ENCODE measurements at places on chromosomes 6 and 20.
A peak's percentile ranks its signal among the peaks of the same experiment; 100 is the strongest.

- DNase-seq: no peak
Measured at GRCh38 chr20:37336369-37337207, 9.4 kb upstream of the SRC start.

DNA sequence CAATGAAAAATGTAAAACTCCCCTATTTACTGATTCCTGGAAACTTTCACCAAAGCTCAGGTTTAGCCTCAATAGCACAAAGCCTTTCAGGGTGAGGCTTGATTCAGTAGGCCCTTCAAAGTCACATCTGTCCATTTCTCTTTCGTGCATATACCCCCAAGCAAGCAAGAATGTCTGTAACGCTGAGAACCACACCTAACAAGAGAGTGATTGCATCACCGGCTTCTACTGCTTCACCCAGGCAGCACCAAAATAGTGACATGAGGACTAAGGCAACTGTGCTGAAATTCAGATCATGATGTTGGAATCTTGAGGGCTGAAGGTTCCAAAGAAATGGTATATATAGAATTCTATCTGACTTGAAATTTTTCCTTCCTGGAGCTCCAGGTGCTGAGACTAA is 26.1 kb downstream of the CGA start:
- no peak for DNase-seq

- peak; percentile 48 for DNase-seq
Measured at GRCh38 chr6:10510592-10511367, 10.4 kb upstream of the GCNT2 start.

- DNase-seq: no peak
Measured at GRCh38 chr6:56450882-56451739, 191.6 kb downstream of the DST start.

DNA sequence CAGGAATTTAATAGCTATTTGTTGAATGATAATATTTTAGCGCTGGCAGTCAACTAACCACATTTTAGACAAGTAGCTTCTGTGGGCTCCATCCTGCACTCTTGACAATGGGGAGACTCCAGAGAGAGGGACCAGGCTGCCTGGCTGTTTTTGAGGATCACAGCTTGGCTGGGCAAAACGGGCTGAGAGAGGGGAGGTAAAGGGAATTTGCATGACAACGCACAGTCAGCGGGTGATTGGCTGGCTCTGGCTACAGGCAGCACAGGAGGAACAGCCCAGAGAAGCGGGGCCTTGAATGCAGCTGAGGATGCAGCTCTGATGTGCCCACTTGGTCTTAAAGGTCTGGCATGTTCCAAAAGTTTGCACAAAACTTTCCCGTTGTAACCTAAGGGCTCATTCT is 41.2 kb downstream of the LRFN2 start:
- DNase-seq: no peak

GRCh38 chr20:52965380-52965779 is 6.8 kb upstream of the TSHZ2 start:
- DNase-seq: peak; percentile 58

- DNase-seq: no peak
Measured at GRCh38 chr6:169970306-169970988, 219.0 kb downstream of the ERMARD start.

DNA sequence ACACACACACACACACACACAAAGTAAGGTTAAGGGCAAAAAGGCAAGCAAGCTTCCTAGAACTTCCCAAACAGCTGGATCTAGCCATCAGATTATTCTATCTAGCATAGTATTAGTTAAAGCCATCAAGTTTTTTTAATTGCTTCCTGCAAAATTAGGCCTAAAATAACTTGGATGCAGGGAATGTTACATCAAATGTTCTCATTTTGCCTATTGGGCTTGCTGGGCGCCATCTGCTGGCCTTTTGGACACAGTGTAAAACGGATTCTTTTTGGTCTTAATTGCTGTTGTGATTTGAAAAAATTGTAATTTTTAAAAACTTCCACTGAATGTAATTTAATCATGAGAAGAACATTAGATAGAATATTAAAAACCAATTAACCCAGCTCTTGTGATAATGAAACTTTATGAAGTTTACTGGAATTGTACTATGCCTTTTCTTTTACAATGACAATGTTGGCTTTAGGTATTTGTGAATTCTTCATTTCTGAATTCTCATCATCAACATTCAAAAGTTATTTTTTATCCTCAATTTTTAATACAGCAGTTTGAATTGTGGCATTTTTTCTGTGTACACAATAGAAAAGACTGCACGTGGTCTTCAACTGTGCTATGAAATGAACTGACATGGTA is 6.8 kb downstream of the MKKS start:
- peak; percentile 26 for DNase-seq

- DNase-seq: no peak
Measured at GRCh38 chr6:154689493-154690255, 43.5 kb upstream of the SCAF8 start.

DNA sequence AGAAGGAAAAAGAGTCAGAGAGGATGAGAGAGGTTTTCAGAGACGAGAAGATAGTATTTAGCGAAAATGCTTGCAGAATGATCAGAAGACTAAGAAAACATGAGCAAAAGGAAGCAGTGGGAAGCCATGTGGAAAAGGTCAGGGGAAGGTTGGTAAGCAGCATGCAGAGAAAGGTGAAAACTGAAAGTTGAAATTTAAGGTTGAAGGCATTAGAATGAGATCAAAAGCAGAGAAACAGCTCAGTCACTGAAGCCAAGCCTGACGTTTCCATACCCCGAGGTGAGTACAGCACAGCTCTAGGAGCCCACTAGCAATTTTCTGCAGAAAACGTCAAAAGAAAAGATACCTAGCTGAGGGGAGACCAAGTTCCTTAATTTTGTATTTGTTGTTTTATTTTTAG is 19.1 kb upstream of the TFB1M start:
- DNase-seq: no peak

GRCh38 chr6:33427585-33428223 is 7.8 kb downstream of the SYNGAP1 start:
- peak; percentile 56 for DNase-seq

- no peak for DNase-seq
Measured at GRCh38 chr20:57804470-57805250, 94.8 kb upstream of the PMEPA1 start.

DNA sequence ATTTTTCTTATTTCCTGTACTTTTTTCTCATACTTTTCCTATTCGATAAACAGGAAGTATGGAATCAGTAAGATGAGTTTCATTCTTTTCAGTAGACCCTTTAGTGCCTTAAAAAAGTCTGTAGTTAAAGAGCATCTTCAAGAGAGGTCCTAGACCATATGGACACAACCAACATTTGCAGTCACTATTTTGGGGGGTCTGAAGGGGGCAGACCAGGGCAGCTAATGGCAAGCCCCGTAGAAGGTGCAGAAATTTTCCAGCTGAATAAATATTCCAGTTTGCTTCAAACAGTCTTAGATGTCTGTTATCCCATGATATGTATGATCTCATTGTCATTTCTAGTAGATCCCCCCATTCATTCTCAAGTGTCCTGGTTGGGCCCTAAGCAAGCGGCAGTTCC is 52.8 kb downstream of the MAP3K5 start:
- DNase-seq: no peak

- DNase-seq: no peak
Measured at GRCh38 chr6:24649691-24650090, 3.7 kb upstream of the KIAA0319 start.
